ENCODE measurements at places on chromosomes 13 and 19.
A peak's percentile ranks its signal among the peaks of the same experiment; 100 is the strongest.

- DNase-seq: no peak
Observed at GRCh38 chr13:65188721-65189120, 2041.4 kb downstream of the PCDH9 start.

DNA sequence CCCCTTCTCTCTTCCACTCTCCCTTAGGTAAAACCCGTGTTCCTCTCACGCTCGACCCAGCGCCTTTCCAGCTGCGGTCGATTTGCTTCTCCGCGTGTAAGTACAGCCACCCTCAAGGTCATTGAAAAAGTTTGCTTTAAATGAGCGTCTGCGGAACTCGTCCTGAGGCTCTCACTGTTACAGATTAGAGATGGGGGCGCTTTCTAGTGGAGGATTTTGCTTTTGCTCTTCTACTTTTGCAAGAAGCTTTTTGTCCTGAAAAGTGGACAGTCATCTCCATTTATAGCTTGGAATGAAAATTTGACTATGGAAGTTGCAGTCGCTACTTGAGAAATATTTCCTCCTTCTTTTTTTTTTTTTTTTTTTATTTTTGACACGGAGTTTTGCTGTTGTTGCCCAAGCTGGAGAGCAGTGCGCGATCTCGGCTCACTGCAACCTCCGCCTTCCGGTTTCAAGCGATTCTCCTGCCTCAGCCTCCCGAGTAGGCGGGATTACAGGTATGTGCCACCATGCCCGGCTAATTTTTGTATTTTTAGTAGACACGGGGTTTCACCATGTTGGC lies 595 bp upstream of the RAB20 start:
- no peak for DNase-seq

DNA sequence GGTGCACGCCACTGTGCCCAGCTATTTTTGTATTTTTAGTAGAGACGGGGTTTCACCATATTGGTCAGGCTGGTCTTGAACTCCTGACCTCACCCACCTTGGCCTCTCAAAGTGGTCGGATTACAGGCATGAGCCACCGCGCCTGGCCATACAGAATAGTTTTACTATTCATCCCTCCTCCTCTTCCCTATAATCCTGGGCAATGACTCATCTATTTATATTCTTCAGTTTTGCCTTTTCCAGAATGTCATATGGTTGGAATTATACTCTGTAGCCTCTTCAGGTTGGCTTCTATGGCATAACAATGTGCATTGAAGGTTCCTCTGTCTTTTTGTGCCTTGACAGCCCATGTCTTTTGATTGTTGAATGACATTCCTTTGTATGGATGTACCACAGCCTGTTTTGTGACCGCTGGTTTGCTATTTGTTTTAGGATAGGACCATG lies 22.2 kb upstream of the LRP3 start:
- no peak for DNase-seq

DNA sequence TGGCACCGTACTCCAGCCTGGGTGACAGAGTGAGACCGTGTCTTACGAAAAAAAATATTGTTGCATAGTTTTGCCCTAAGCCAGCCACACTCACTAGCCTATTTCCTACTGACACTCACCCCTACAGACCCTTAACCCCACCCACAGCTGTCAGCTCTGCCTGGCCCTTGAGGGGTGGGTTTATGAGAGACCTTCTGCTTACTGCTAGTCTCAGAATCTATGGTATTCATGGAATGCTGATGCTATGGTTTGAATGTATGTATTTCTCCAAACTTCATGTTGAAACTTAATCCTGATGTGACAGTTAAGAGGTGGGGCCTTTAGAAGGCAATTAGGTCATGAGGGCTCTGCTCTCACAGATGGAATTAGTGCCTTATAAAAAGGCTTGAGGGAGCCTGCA lies 79.2 kb upstream of the LRCH1 start:
- no peak for DNase-seq

DNA sequence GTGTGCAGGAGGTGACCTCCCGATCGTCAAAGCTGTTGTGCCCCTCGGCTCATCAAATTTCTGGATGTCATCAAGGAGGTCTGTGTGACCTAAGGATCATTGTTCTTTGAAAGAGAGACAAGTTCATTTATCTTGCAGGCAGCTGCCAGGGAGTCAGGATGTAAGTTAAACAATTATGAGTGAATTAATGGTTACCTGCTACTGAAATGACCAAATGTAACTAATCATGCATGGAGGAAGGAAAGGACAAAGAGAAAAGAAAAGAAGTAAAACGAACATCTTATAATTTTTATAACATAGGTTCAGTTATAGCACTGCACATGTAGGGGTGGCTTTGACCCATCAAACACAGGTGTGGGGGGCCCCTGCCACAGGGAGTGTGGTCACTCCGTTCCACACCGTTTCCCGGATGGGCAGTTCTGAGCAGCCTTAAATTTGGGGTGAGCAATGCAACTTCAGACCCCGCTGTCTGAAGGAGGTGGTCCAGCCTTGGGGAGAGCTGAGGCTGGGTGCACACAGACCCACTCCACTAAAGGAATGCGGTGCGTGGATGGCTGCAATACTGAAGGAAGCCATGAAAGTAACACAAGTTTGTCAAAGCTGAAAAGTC lies 5.3 kb downstream of the CD22 start:
- no peak for DNase-seq

GRCh38 chr19:11067356-11068113 lies 21.7 kb upstream of the LDLR start:
- DNase-seq: no peak

DNA sequence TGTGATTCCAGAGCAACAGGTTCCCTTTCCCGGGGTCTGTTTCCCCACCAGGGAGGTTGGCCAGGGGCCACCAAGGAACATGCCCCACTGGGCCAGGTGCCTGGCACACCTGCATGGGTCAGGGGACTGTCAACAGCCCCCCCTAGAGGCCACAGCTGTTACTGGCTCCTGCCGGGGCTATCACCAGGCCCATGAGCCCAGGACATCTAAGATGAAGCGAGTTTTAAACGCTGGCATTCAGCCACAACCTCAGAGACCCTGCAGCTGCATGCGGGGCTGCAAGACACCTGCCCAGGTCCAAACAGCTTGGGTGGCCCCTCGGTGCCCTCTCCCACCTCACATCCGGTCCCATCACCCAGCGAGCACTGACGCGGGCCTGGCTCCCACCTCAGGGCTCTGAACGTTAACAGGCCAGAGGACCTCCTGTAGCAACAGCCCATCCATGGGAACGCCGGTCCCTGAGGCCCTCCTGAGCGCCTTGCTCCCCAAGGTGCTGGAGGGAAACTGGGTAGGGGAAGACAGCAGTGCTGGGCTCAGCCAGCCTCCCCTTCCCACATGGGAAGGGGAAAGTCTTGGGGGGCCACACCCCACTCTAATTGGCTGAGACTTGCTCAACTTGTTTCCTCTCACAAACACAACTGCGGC lies 12.0 kb downstream of the KHSRP start:
- DNase-seq: no peak

GRCh38 chr19:19145281-19145680 lies 7.0 kb upstream of the TMEM161A start:
- no peak for DNase-seq

- peak; percentile 64 for DNase-seq
Observed at GRCh38 chr19:10644260-10645007, 9.7 kb upstream of the ILF3 start.

DNA sequence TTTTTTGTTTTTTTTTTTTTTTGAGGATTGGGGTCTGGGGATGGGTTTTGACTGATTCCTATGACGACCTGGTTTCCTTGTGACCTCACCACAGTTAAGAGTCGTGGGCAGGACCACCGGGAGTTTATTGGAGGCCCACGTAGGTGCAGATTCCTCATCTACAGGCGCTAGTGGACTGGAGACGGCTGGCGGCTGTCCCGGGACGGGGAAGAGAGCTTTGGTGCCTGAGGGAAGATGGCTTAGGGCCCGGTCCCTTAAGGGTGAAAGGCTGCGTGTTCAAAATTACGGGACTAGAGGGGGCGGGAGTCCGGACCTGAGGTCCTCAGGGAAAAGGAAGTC lies 682 bp upstream of the TEAD2 start:
- no peak for DNase-seq

DNA sequence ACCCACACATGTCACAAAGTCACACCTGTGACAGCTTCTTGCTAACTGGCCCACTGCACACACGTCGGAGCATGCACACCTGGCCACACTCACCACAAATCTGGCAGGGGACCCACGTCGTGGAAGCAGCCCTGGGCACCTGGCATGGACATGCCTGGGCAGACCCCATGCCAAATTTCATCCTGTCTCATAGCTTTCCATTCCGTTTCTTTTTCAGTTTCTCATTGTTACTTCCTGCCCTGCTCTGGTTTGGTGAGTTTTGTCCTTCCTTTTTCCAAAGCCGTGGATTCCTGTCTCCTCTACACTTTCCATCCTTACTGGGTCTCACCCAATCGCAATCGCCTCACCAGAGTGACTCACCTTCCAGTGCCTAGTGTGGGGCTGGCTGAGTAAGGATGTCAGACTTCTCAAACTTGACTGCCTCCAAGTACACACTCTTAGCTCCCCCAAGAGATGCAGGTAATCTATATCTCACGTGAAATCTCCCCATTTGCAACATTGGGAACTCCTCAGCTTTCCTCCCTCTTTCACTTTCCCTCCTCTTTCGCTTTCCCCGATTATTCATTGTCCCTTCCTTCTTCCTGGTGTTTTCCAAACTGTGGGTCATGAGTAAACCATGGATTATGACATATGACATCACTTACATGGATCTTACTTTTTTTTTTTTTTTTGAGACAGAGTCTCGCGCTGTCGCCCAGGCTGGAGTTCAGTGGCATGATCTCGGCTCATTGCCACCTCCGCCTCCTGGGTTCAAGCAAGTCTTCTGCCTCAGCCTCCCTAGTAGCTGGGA lies 1.6 kb upstream of the BBC3 start:
- DNase-seq: no peak

GRCh38 chr13:50355797-50356196 lies 340.6 kb downstream of the KCNRG start:
- DNase-seq: no peak

DNA sequence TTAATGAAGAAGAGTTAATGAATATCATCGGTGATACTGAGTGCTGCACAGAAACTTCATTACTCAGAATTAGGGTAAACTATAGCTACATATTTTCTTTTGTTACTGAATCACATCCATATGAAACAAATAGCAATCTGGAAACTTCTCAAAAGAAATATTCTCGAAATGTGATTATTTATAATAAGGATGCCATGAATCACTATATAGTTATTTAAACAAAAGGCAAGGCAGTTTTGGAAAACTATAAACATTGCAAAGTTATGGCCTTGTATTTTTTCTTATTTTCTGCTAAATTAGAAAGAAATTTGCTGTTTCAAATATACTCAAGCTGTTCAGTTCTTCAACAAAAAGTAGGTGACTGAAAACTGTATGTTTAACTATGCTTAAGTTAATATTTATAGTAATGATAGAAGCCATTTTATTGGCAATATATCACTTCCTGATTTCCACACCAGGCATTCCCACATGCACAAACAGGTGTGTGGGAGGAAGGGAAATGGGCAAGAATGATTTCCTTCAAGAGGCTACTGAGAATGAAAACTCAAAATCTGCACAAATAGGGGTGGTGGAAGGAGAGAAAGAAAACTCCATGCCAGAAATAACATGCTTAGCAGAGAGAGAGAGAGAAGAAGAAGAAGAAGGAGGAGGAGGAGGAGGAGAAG lies 74.5 kb upstream of the FRY start:
- DNase-seq: no peak

DNA sequence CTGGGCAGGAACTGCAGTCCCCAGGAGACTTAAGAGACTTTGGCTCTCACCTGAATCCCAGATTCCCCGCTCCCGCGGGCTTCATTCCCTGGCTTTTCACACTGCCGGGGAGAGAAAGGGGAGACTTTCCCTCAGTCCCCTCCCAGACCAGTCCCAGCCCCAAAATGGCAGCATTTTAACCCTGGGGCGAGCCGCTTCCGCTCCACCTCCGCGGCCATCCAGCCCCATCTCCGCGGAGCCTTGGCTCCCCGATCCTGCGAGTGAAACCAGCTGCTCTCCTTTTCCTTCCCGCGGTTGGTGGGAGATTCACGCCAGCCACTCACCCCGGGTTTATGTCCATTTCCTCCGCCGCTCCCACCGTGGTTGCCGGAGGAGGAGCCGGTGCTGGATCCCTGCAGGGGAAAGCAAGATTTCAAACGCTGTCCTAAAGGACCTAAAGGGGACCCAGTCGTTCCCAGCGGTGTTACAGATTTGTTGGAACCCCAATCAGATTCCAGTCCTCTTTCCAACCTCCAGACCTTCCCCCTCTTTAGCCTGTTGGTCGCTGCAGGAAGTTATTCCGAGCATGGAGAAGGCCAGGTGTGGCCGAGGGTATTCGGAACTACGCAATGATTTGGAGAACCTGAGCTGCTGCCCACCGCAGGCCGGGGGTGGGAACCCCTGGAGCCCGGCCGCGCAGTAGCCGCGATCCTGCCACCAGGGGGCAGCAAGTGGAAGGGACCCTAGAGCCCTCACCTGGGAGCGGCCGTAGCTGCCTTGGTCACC lies 3.4 kb downstream of the DMKN start:
- DNase-seq: peak; percentile 38

DNA sequence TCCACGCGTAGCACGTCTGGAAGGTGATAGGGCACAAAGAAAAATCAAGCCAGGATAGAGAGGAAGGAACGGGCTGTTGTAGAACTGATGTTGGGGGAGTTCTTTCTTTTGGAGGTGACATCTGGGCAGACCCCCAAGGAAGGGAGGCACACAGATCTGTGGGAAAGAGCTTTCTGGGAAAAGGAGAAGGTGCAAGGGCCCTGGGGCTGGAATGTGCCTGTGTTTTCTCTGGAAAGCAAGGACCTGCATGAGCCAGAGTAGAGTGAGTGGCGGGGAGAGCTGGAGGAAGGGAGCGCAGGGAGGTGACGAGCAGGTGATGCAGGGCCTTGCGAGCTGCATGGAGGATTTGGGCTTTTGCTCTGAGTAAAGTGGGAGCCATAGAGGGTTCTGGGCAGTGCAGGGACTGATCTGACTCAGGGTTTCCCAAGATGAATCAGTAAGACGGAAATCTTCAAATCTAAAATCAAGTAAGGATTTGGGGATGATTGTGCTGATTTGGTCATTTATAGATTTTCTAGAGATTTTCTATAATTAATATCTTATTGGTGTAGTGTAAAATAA lies 30.8 kb downstream of the SMARCA4 start:
- DNase-seq: no peak

GRCh38 chr13:37379841-37380240 lies 218.7 kb downstream of the POSTN start:
- DNase-seq: no peak

GRCh38 chr13:23861310-23861709 lies 27.9 kb downstream of the MIPEP start:
- no peak for DNase-seq

- no peak for DNase-seq
Observed at GRCh38 chr13:85797311-85797710, 1.9 kb downstream of the SLITRK6 start.

DNA sequence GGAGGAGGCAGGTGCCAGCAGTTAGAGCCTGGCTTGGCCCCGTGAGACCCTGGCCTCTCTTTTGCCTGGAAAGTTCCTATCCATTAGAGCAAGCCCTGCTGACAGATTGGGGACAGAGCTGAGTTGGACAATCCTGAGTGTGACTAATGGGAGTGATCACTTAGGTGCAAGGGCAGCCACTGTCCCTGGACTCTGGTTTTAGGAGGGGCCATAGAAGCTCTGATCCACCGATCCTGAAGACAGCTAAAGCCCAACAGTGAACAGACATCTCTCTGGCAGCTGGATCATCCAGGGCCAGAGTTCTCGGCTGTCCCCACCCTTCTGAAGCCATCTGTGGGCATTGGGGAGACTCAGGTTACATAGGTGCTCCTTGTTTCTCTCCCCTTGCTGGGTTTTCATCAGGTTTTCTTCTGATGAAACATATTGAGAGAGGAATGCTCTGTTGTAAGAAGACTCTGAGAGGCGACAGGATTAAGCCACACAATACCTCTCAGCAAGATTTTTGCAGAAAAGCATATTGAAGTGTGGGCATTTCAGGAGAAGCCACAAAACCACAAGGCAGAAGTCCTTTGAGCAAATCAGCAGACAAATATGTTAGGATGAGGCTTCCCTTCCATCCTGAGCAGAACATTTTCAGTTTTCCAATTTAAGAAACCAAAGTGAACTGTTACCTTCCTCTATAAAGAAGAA lies 288.0 kb upstream of the MAB21L1 start:
- DNase-seq: no peak
